ENCODE measurements at places on chromosomes 16 and 17.

GRCh38 chr17:78793968-78794367 is 11.9 kb upstream of the CYTH1 start:
- DNase-seq = no peak

DNA sequence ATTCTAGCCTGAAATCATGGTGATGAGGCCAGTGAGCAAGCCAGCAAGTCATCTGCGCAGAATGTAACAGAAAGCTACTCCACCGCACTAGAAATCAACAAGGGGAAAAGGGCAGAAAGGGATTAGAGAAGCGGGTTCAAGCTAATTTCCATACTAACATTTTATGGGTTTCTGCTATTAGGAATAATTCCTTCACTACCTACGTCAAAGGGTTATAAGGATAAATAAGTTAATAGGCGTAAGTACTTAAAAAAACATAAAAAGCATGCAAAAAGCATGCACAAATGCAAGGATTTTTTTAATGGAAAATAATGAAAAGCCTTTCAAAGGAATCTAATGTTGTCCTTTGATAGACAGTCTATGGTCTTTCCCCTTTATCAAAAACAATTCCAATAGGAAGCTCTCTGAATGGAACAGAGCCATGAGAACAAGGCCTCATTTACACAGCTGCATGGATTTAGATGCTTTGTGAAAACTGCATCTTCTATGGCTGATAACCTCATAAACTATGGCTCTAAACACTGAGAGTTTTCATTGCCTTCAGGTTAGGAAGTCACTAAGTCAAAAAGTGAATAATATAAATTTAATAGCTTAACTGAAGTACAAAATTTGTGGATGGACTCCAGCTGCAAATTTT is 5.6 kb downstream of the EMC8 start:
- DNase-seq = no peak

DNA sequence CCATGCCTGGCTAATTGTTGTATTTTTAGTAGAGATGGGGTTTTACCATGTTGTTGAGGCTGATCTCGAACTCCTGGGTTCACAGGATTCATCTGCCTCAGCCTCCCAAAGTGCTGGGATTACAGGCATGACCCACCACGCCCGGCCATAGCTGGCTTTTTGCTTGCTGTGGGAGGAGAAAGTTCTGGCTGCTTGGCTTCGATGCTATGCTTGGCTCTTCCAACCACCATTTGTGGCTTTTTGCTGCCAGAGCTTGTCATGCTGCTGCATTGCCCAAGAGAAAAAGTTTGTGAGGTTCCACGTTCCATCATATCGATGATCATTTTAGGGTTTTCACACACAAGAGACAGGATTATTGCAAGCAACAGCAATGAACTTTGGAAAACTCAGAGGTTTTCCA is 16.2 kb downstream of the BMERB1 start:
- DNase-seq = no peak

- DNase-seq = no peak
Observed at GRCh38 chr16:29198231-29198630, 208.3 kb downstream of the NPIPB11 start.
